Right ventricle myocardium superior (tissue), 1 donor: ENCODE measurements at places on chromosomes 12 and 14.

- peak; percentile 74 for DNase-seq
Measured at GRCh38 chr12:94149781-94150239, 1.4 kb downstream of the PLXNC1 start.

DNA sequence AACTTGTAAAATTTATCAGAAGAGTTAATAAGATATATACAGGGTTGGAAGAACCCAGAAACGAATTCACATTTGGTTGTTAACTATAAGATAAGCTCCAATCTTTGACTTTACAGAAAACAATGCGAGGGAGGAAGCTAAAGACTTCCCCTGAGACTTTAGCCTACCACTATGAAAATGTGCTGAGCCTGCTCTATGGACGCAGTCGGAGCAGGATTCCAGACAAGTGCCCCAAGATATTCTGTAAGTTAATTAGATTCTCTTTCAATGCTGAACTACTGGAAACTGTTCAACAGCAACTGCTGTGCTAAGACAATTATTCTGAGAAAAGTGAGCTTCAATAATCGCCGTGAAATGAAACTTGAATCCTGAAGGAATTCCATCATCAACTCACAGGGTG, 8.3 kb upstream of the LRRC10 start:
- no peak for DNase-seq

DNA sequence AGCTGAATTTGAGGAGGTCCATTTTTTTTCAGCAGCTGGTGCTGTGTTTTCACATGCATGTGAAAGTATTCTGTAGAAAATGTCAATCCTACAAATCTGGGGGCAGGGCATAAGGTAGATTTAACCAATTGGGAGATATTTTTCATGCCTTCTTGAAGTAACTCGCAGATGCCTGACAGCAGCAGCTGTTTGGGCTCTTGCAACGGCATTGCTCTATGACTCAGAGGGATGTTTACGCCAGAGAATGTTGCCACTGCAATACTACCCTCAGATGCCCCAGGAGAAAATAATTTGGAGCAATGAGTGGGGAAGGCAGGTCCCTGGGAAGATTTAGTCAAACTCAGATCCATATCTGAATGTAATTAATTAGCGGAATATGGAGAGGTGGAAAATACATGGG, 42.5 kb upstream of the MYBPC1 start:
- DNase-seq, result peak; percentile 57

DNA sequence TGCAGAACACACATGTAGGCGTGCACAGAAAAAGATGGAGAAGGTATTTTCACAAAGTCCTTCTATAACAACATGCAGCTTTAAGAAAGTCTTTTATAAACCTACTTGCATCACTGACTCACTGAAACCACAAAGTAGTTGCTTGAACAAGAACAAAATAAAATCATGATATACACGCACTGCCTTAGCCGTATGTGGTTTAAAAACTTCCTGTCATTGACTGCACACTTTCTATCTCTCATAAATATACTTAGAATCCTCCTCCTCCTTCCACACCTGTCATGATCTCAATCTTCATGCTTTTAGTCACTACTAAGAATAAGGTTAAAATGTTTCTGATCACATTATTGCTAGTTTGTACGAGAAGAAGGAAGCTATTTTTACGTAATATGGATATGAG, 31.8 kb upstream of the RAD51AP1 start:
- no peak for DNase-seq

GRCh38 chr12:107829271-107829670, 54.8 kb downstream of the ASCL4 start:
- DNase-seq, result no peak

DNA sequence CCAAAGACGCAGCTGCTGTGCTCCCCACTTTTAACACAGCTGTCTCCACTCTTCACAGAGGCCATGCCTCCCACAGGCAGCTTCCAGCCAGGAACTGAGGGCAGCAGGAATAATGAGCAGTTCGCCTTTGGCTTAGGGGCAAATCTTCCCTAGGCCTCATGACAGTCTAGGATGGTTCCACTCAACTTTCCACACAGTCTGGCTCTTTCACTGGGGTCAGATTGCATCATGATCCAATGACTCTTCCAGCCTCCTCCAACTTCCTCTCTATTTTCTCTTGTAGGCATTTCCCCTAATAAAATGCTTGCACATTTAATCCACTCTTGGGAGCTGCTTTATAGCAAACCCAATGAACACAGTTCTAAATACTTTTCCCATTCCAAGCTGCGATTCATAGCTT, 271.6 kb upstream of the ATP2B1 start:
- no peak for DNase-seq

DNA sequence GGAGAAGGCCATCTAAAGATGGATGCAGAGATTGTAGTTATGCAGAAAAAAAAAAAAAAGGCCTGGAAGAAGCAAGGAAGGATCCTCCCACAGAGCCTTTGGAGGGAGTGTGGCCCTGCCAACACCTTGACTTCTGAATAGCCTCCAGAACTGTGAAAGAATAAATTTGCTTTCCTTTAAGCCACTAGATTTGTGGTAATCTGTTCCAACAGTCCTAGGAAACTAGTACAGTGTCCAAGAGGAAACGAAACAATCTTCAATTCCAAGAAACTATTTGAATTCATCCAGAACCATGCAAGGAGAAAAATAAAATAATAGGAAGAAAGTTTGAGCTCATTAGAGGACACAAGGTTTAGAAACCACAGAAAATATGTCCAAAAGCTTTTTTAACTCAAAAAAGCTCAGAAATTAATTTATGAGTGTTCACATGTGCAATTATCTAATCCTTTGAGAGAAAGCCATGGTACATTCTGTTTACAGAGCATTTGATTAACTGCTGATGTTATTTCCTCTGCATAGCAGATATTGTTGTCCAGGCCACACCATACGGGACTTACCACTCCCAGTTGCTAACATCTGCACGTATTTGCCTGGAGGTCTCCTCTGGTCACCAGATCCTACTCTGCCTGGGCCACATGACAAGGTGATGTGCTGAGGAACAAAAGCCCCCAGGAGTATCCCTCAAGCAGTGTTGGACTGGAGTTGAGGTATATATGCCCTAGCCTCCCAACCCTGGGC, 30.0 kb upstream of the STAB2 start:
- peak; percentile 34 for DNase-seq

DNA sequence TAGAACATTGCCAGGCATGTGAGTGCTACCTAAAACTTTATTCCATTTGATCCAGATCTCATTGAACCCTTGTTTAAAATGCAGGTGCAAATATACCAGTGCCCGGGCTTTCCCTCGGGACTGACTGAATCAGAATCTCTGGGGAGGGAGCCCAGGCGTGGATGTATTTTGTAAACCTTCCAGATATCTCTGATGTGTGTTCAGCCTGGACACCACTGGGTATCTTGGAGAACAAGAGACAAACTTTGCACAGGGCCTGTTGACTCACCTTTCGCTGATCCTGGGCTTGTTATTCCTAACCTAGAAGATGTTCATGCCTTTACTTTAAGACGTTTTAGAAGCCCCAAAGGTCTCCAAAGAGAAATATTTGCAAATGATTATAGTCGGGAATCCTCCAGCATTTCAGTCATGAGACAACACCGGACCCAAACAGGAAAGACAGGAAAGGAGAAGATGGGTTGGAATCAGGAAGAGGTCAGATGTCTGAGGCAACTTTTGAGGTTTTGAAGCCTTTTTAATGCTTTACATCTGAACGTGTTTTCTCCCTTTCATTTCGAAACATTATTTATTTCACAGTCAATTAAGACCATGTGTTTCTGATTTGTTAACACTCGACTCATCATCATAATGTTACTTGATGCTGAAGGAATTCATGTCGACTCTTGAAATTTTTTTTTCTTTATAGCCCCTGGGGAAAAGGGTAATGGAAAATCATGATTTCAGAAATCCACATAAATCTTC, 118.6 kb downstream of the PLXNC1 start:
- no peak for DNase-seq

- DNase-seq, result peak; percentile 50
Measured at GRCh38 chr12:6555018-6555691, 687 bp downstream of the IFFO1 start.

- no peak for DNase-seq
Measured at GRCh38 chr14:37057776-37058175, 114.6 kb downstream of the SLC25A21 start.

DNA sequence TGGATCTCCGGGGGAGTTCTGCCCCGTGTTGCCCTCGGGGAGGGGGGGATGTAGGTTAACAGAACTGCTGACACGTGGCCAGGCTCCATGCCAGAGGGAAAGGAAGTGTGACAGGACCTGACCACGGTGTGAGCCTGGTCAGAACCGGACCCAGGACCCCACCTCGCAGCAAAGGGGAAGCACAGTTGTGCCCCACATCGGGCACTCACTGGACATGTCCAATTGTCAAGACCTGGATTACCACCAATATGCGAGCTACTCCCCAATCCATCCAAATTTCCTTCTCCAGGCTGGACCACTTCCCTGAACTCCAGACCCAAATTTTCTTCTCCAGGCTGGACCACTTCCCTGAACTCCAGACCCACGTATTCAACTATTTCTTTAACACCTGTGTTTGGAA, 78.8 kb upstream of the PIWIL1 start:
- no peak for DNase-seq

DNA sequence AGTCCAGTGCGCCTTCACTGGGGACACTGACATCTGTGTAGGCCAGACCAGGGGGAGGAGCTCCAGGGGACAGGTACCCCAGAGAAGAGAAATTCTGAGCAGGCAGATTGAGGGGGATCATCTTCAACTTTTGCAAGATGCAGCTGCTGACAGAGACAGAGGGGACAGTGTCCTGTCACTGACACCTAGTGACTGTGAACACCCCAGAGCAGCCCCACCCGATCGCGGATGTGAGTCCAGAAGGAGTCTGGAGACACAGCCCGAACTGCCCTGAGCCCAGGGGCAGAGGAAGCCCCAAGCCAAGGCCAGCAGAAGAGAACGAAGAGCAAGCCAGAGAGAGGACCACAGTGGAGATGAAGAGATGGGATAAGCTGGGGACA, 21.7 kb upstream of the LRTM2 start:
- DNase-seq, result no peak
